ENCODE measurements at places on chromosomes 6 and 20.
A peak's percentile ranks its signal among the peaks of the same experiment; 100 is the strongest.

DNA sequence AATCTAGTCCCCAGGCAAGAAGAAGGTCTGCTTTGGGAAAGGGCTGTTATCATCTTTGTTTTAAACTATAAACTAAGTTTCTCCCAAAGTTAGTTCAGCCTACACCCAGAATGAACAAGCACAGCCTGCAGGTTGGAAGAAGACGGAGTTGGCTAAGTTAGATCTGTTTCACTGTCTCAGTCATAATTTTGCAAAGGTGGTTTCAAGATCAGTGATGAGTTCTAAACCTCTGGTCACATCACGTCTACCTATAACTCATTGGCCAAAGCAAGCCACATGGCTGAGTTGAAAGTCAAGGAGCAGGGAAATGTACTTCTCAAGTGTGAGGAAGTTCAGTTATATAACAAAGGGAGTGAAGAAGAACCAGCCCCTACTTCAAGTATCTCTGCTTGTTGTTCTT is 50.5 kb upstream of the ECI2 start:
- no peaks in the 10 kb centered on the region for H3K4me1 ChIP-seq
- H3K36me3 ChIP-seq: no peaks in the 10 kb centered on the region
- H3K4me3 ChIP-seq: no peak overlapping the region
- H3K27ac ChIP-seq: no peak overlapping the region

DNA sequence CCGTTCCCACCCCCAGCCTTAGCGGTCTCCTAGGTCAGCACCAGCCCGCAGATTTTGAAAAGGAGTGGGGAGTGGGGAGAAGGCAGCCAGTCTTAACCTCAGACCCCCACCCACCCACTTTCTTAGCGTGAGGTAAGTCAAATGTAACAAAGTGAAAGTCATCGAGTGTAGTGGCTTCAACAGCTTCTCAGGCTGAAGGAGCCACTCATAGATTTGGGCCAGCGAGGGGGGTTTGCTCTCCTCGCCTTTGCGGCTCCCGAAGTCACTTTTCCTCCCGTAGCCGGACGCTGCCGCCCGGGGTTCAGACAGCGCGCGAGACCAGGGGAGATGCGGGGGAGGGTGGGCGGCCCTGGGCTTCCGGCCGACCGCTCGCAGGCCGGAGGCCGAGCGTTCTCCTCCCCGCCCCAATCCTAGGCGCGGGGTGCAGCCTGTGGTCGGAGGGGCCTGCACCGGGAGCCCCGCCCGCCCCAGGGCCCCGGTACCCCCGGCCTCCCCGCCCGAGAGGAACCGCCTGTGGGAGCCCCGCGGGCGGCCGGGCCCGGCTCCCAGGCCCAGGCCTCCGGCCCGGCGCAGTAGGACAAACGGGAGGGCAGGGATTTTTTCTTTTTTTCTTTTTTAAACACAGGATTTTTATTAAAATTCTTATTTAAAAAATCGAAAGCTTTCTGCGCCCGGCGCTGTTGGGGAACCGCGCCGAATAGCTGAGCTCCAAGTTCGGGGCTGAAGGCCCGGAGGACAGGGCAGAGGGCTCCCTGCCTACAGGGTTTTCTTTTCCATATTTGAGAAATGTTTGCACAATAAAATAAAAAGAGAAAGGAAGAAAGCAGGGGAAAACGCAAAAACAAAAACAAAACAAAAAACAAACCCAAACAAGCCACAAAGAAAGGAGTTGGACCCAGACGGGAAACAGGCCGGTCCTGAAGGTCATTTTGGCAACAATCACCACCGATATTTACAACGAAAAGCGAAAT is 3.2 kb downstream of the NKX2-2 start:
- peaks cover 26% of the 10 kb centered on the region for H3K4me1 ChIP-seq
- peaks cover 92% of the 10 kb centered on the region for H3K27me3 ChIP-seq
- H3K27ac ChIP-seq: no peak overlapping the region
- no peak for DNase-seq
- H3K4me3 ChIP-seq: peak overlapping the region; percentile 43

DNA sequence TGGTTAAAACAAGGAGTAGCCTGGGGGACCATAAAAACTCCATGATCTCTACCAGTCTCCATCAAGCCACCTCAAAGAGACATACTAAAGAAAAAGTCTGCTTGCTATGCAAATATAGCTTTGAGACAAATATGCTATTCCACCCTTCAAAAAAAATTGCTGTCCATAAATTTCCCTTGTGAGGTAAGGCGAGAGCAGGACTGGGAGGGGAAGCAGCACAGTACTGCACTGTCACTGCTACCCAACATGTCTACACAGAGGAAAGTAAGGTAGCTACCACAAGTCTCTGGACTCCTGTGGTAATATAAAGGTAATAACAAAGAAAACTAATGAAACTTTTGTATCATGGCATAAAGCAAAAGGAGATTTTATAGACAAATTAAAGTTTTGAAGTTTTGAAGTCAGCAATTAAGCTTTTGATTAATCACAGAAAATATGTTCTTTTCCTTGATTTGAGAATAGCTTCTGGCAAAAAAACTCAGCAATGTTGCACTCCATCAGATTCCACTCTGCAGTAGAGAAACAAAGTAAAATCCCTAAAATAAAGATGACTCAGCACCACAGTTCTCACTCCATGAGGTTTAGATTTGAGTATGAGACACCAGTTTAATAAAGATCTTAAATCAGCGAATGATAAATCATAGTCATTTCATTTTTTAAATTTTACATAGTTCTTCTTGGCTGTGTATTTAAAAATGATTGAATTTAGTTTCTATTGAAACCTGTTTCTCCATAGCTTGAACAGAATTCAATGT is 602.4 kb downstream of the COL12A1 start:
- DNase-seq: no peak
- H3K4me1 ChIP-seq: no peaks in the 10 kb centered on the region
- H3K27me3 ChIP-seq: no peaks in the 10 kb centered on the region
- no peak overlapping the region for H3K27ac ChIP-seq
- H3K36me3 ChIP-seq: no peaks in the 10 kb centered on the region

GRCh38 chr6:41638935-41639808 is 904 bp downstream of the MDFI start:
- H3K36me3 ChIP-seq: no peaks in the 10 kb centered on the region
- H3K27ac ChIP-seq: no peak overlapping the region
- no peak for DNase-seq
- peak overlapping the region; percentile 13 for H3K4me3 ChIP-seq

DNA sequence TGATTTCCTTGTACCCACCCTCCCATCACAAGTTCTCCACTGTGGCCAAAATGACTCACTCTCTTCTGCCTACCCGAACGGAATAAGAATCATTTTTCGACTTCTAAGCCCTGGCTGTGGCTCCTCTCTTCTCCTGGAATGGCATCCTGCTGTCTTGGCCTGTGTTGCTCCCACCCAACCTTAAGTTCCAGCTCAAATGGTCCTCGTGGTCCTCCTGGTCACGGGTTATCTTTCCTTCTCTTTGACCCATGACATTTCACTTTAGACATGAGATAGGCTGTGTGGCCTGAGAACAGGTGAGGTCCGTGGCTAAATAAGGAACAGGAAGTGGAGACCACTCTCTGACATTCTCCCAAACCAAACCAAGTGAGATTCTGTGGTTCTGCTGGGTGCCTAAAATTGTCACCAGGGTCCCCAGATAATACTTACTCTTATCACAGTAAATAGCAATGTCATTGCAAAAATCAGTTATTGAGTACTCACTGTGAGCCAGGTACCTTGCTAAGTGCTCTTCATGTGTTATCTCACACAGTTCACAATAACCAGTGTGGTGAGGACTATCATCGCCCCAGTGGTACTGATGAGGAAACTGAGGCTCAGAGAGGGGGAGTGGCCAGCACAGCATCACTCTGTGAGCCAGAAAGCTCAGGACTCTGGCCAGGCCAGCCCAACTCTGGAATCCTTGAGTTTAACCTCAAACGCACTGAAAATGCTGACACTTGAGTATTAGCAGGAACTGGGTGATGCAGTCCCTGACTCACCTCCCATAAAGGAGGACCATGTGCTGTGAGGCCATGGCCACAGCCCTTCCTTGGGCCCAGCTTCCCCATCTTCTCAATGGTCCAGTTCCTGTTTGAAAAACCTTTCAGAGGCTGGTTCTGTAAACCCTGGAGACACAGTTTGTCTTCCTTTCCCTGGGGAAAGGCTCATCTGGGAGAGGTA is 74.8 kb upstream of the SIRPA start:
- peaks cover 22% of the 10 kb centered on the region for H3K4me1 ChIP-seq
- H3K27me3 ChIP-seq: no peaks in the 10 kb centered on the region
- no peaks in the 10 kb centered on the region for H3K36me3 ChIP-seq

DNA sequence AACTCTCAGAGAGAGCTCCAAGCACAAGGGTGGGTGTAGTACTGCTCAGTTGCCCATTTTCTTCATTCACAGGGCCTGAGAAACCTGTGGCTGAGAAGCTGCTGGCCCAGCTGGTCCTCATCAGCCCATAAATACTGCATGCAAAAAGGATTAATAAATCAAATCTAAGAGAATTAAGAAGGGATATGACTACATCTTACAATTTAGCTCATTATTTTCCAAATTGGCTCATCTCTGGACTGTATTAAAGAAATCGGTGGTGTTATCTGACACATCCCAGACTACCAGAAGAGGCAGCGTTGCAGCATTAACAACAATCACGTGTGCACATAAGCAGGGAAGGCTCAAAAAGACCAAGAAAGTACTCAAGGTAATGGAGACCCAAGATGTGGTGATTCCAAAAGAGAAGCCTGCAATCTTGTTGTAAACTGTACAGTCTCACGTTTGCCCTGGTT is 90.7 kb downstream of the CD24 start:
- DNase-seq: no peak
- H3K4me3 ChIP-seq: no peak overlapping the region
- no peaks in the 10 kb centered on the region for H3K4me1 ChIP-seq
- no peaks in the 10 kb centered on the region for H3K27me3 ChIP-seq
- H3K36me3 ChIP-seq: no peaks in the 10 kb centered on the region

DNA sequence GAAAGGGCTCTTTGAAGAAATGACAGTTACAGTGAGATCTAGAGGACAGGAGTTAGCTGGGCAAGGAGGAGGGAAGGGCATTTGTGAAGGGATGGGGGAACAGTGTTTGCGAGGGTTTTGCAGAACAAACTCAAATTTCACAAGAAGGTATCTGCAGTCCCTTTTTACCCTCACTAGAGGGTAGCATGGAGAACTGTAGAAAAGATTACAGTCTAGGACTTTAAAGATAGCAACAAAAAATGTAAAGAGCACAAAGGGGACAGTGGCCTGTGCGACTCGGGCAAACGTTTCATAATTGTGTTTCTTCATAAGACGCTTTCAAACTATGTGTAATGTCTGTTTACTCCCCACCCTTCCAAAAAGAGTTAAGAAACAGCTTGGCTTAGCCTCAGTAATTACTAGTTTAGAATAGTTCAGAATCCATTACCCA is 21.2 kb upstream of the ASXL1 start:
- H3K4me1 ChIP-seq: peaks cover 3% of the 10 kb centered on the region
- no peak overlapping the region for H3K27ac ChIP-seq
- no peak for DNase-seq
- H3K4me3 ChIP-seq: no peak overlapping the region
- H3K27me3 ChIP-seq: no peaks in the 10 kb centered on the region

- no peak for DNase-seq
- H3K36me3 ChIP-seq: no peaks in the 10 kb centered on the region
- no peaks in the 10 kb centered on the region for H3K4me1 ChIP-seq
- no peak overlapping the region for H3K4me3 ChIP-seq
- H3K27ac ChIP-seq: no peak overlapping the region
- H3K27me3 ChIP-seq: no peaks in the 10 kb centered on the region
Measured at GRCh38 chr6:162403031-162403430, 324.5 kb downstream of the PRKN start.

- no peaks in the 10 kb centered on the region for H3K27me3 ChIP-seq
- H3K4me1 ChIP-seq: peaks cover 16% of the 10 kb centered on the region
- peak overlapping the region; percentile 56 for H3K27ac ChIP-seq
- H3K4me3 ChIP-seq: no peak overlapping the region
- no peak for DNase-seq
Measured at GRCh38 chr20:44691424-44692423, 23.4 kb upstream of the CCN5 start.

DNA sequence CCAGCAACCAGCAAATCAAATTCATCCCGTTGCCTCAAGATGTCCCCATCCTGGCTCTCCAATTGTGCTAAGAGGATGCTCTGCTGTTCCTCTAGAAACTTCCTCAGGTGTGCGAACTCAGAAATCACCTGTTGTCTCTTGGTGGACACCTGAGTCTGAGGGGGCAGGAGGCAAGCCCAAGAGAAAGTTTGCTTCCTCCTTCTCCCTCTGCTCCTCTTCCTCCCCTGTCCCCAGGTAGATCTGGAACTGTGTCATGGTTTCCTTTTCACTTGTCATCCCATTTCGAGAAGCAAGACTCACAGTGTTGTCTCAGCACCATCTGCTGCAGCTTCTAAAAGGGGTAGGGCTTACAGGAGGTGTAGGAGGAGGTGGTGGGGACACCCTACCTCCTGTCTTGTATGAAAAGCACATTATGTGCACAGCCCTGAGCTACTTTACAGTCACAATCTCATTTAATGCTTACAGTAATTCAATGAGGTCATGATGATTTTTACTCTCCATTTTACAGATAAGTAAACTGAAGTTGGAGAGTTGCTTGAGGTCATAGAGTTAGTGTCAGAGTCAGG is 2.5 kb downstream of the TRIM10 start:
- H3K4me1 ChIP-seq: no peaks in the 10 kb centered on the region
- no peaks in the 10 kb centered on the region for H3K36me3 ChIP-seq
- H3K4me3 ChIP-seq: no peak overlapping the region
- DNase-seq: no peak

DNA sequence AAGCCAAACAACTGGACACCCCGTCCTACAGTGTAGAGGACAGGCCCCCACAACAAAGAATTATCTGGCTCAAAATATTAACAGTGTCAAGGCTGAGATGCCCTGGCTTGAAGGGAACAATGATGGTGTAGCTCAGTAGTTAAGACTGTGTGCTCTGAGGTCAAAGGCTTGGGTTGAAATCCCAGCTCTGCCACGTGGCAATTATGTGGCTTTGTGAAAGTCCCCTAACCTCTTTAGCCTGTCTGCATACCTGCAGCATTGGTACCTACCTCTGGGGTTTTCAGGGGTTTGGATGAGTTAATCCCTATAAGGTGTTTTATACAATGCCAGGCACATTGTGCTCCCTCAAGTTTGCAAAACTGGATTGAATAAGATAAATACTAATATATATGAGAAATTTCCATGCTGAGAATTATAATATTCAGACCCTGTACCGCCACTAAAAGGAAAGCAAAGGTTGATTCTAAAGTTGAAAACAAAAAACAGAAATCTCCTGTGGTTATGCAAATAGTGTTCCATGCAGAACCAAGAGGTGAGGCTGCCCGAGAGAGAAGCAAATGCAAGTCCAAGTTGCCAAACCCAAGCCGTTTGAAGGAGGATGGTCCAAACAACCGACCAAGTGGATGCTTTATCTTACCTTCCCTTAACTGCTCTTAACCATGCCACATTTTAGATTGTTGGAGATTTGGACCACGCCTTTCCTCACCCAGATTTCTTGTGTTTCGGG is 199.8 kb downstream of the NFATC2 start:
- H3K27me3 ChIP-seq: no peaks in the 10 kb centered on the region
- H3K4me1 ChIP-seq: no peaks in the 10 kb centered on the region
- no peaks in the 10 kb centered on the region for H3K36me3 ChIP-seq
- DNase-seq: no peak
- no peak overlapping the region for H3K27ac ChIP-seq

All from adrenal gland (tissue), 19 donors.